Activated naive CD8-positive, alpha-beta T cell treated with anti-CD3 and anti-CD28 coated beads for 36 hours (primary cell): ENCODE measurements at places on chromosomes 11 and 22. TPM values are rescaled to one million over a fixed set of nuclear protein-coding genes. Genes with fewer than 3 reads are reported as not detected.

- peak; percentile 81 for DNase-seq
Measured at GRCh38 chr11:47216121-47216798, 1.5 kb downstream of the DDB2 start.

DNA sequence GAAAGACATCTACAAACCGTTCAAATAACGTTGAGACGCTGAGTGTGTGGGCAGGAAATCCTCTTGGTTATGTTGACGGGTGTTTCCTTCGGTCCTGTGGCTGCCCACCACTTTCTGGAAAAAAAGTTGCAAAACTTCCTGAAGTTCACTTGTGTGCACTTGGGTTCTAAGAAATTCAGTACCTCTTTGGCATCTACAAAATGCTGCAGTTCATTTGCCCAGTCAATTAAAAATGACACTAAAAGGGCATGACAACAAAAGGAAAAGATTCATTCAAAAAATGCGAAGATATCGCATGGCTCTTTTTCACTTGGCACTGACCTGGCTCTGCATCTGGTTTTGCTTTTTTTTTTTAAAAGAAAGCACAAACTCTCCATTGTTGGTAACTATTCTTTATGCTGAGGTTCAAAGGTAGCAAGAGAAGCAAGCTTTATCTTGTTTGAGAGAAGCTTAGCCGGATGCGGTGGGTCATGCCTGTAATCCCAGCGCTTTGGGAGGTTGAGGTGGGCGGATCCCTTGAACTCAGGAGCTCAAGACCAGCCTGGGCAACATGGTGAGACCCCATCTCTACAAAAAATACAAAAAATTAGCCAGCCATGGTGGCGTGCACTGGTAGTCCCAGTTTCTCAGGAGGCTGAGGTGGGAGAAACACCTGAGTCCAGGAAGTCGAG is 10.6 kb upstream of the XBP1 start:
- DNase-seq, result peak; percentile 34

Gene AIFM3
- not detected for total RNA-seq

- DNase-seq, result no peak
Measured at GRCh38 chr11:95592471-95592870, 197.1 kb downstream of the FAM76B start.

Gene PLXNB2
- 16.8 TPM for total RNA-seq

DNA sequence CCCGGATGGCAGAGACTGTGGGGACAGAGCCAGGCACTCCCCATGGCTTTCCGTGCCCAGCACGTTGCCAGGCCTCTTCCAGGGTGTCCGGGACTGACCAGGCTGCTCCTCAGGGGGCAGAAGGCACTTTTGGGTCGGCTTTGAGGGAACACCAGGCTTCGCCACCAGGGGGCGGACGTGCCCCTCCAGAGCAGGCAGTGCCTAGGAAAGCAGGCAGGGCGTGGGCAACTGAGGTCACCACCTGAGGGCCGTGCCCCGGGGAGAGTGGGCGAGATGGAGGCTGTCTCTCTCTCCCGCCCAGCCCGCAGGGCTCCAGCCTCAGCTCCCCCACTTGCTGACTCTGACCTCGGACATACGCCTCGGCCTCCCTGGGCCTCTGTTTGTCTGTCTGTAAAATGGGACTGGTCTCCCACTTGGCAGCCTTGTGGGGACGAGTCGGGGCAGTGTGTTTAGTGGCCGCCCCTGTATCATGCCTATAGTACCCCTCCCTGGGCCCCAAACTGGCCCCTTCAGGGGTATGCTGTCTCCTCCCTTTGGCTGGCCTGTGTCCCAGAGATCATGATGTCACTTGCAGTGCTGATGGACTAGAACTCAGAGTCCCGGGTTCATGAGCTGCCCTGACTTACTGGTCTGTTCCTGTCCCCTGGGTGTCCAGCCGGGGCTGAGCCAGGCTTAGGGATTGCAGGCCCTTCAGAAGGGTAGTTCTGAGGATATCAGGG is 4.4 kb upstream of the PRR5 start:
- DNase-seq, result peak; percentile 85

- DNase-seq, result no peak
Measured at GRCh38 chr22:27776650-27776958, 25.0 kb downstream of the MN1 start.
